Activated naive CD4-positive, alpha-beta T cell (primary cell): ENCODE measurements at places on chromosomes 5 and 9.

- DNase-seq: no peak
These were observed 77.5 kb upstream of the HMHB1 start for GRCh38 chr5:143734456-143734780.

DNA sequence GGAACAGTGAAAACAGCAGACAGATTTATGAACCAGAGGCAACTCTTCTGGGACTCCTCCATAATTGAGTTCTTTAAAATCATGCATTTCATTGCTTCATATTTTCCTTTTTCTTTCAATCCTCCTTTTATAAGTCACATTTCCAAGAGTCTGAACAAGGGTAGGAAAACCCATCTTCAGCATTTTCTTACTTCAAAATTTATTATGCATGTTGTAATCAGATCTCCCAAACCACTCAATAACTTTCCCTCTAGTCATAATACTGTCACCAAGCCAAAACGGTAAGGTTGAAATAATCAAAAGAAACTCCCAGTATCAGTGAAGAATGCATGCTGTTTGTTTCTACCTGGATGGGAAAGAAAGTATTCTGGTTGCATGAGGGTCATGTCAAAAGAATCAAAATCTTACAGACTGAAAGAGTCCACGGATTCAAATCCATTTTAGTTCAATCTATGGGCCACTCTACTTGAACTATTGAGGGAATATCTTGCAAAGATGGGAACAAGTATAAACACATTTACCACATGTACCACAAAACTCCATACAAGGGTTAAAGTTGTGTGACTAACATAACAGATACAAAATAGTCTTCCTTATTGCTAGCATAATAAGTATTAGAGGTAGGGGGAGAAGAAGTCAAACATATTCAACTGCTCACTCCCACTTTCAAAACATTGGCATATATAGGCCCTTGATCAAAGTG lies 797.3 kb downstream of the MAT2B start:
- DNase-seq: no peak

GRCh38 chr5:122321921-122322320 lies 9.9 kb downstream of the SNCAIP start:
- no peak for DNase-seq

GRCh38 chr9:127574072-127574993 lies 37.7 kb upstream of the STXBP1 start:
- DNase-seq: no peak

DNA sequence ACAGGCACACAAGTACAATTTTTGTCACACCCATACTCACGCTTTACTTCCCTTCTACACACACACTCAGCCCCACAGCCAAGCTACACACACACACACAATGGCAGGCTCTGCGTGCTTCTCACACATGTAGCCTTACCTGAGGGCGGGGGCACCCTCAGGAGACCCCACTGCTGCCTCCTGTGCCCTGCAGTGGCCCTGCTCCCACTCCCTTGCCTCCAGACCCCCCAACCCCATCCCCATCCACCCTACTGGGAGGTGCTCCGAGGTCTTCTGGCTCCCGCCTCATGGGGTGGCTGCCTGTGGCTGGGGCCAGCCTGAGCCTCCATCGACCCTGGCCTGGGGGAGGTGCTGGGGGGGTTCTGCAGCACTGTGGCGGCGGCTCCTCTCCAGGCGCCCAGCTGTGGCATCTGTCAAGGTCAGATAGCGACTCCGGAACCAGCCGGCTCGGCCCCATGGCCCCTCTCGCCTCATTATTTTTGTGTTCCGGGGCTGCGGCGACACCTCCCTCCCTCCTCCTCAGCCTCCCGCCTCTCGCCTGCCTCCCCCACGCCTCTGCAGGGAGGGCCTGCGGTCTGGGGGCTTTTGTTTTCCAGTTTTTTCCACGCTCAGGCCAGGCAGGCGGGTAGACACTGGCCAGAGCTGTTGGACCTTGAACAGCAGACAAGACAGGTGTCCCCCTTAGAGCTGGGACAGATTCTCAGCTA lies 21.7 kb downstream of the CXXC5 start:
- DNase-seq: no peak

DNA sequence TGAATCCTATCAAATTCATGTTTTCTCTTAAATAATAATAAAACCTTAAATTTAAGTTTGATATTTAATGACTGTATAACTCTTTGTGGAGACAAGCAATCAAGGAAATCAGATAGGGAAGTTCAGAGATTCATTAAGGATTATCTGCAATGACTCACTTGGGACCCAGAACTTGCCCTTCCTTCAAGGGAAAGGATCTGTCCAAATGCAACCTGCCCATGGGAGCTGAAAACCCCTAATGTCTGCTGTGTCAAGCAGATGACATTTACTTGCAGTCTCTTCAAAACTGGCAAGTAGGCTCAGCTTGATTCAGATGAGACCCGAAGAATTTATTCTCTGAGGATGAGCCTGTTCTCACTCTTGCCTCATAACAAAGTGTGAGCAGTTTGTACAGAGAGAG lies 1577.6 kb downstream of the EFNA5 start:
- no peak for DNase-seq
